ENCODE measurements at places on chromosomes 1 and 21. TPM values are rescaled to one million over a fixed set of nuclear protein-coding genes. Genes with fewer than 3 reads are reported as not detected.
A peak's percentile ranks its signal among the peaks of the same experiment; 100 is the strongest.

Gene CAMK2N1
- total RNA-seq: 5.6 TPM

DNA sequence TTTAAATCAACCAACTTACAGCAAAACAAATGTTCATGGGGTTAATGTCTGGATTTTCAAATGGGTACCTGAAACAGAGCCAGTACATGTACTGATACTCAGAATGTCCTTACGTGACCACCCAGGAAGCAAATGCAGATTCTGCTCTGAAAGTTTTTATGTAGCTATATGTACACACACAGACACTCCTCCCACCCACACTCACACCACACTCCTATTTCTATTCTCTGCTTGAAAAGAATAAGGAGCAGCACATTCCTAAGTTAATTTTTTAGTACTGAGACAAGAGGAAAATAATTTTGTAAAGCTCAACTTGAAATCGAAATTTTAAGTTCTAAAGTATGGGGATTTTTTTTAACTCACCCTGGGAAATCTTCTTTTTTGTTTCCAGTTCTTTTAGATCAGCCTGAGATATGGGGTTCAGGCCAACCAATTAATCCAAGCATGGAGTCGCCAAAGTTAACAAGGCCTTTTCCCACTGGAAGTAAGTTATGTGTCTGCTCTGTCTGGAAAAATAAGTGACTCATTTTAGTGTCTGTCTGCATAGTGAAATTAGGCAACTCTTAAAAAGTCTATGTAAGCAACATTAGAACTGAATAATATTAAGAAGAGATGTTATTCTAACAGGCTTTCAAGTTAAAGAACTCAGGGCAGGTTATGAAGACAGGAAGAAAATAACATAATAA is 75.5 kb upstream of the DYNLT5 start:
- H3K4me1 ChIP-seq: no peaks in the 10 kb centered on the region
- H3K36me3 ChIP-seq: no peaks in the 10 kb centered on the region
- H3K27ac ChIP-seq: no peak overlapping the region
- no peak overlapping the region for H3K4me3 ChIP-seq
- no peaks in the 10 kb centered on the region for H3K27me3 ChIP-seq

DNA sequence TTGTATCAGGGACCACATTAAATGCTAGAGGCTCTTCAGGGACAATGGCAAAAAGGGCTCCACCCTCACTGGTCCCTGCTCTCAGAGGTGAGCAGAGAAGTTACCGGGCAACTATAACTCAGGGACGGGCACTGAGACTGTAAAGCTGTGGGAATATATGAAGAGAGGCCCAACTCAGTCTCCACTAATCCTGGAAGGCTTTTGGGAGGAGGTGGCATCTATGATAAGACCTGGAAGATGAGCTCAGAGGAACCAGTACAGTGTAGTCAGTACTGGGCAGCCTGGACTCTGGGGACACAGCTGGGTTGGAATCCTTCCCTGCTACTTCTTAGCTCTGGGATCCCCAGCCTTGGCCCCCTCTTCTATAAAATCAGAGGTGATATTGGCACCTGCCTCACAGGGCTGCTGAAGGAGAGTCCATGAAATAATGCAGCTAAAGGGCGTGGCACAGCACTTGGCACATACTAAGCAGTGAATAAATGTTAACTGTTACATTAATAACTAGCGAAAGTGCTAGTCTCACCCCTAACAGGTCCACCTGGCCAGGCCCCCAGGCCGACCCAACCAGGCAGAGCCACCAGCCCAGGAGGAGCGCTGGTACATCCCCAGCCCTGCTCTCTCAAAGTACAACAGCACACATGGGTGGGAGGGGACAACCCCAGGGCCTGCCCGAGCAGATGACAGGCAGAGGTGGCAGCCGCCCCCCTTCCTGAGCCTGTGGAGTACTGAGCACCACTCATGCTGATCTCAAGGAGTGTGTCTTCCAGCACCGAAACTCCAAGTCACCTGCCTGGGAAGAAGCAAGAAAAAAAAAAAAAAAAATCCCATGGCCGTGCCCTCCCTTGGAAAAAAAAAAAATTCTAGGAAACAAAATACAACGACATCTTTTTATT is 62.7 kb downstream of the CASZ1 start:
- no peak overlapping the region for H3K27ac ChIP-seq
- H3K4me1 ChIP-seq: no peaks in the 10 kb centered on the region
- no peak for DNase-seq
- H3K4me3 ChIP-seq: no peak overlapping the region
- no peaks in the 10 kb centered on the region for H3K27me3 ChIP-seq
- H3K36me3 ChIP-seq: no peaks in the 10 kb centered on the region

Gene S100A9
- total RNA-seq: 2.8 TPM

DNA sequence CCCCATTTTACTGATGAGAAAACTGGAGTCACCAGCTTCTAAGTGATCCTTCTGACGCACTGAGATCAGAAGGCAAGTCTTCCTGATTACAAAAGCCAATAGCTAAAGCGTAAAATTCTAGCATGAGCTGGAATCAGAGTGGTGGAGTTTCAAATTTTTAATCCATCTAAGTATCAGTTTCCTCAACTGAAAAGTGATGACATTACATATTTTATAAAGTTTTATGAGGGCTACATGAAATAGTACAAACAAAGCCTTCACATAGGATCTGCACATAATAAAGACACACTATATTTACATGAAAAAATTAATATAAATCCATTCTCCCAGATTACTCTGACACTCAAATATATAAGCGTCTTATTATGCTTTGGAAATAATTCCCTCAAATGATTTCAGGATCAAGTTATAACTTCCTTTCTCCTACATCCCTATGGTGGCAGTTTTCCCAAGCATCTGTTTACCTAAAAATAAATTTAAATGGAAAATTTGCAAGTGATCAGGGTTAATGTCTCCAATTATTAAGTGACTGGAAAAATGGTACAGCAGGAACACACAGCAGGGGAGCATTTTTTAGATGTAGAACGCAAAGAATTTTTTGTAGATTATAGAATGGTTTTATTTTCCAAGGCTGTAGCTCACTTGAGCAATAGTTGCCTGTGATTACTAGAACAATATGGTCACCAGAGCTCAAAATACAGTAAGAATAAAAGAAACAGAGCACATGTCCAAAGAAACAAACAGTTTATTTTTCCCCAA is 490.4 kb upstream of the C1orf87 start:
- H3K36me3 ChIP-seq: no peaks in the 10 kb centered on the region
- no peaks in the 10 kb centered on the region for H3K4me1 ChIP-seq
- no peak for DNase-seq
- H3K27ac ChIP-seq: no peak overlapping the region
- H3K4me3 ChIP-seq: no peak overlapping the region

GRCh38 chr1:199290186-199290585 is 651.3 kb downstream of the PTPRC start:
- H3K4me1 ChIP-seq: peaks cover 2% of the 10 kb centered on the region
- no peak overlapping the region for H3K27ac ChIP-seq
- no peak overlapping the region for H3K4me3 ChIP-seq
- no peak for DNase-seq
- peaks cover 1% of the 10 kb centered on the region for H3K27me3 ChIP-seq

Gene HUNK
- total RNA-seq: 0.23 TPM

Gene CAPN9
- total RNA-seq: not detected

DNA sequence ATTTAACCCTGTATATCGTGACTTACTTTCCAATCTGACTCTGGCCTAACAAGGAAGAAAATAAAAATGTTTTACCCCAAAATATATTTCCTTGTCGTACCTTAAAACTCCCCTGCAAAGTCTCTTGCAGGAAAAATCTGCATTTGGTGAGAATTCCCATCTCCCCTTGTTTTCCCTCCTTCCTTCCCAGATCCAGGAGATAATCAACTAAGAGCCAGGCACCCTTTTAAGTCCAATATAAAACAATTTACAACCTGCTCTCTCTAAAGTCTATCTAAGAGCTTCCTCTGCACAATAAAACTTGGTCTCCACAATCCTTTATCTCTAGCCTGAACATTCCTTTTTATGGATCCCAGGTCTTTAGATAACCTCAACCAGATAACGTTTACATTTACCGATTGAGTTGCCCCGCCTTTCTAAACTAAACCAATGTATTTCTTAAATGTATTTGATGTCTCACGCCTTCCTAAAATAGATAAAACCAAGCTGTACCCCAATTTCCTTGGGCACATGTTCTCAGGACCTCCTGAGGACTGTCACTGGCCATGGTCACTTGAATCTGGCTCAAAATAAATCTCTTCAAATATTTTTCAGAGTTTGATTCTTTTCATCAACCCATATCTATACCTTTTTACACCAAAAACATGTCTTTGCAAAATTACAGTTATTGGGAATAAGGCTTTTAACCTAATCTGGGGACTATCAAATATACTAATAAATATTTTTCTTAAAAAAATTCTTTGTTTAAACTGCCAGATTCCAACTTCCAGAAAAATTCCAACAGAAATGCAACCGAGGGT is 993 bp downstream of the DDX59 start:
- no peaks in the 10 kb centered on the region for H3K27me3 ChIP-seq
- H3K4me3 ChIP-seq: peak overlapping the region; percentile 71
- H3K27ac ChIP-seq: peak overlapping the region; percentile 89
- no peak for DNase-seq
- peaks cover 17% of the 10 kb centered on the region for H3K36me3 ChIP-seq
- H3K4me1 ChIP-seq: peaks cover 58% of the 10 kb centered on the region

- DNase-seq: no peak
- no peak overlapping the region for H3K27ac ChIP-seq
- no peak overlapping the region for H3K4me3 ChIP-seq
- no peaks in the 10 kb centered on the region for H3K27me3 ChIP-seq
- H3K4me1 ChIP-seq: no peaks in the 10 kb centered on the region
Observed at GRCh38 chr1:95655321-95656020, 421.5 kb downstream of the RWDD3 start.

- H3K27ac ChIP-seq: no peak overlapping the region
- no peaks in the 10 kb centered on the region for H3K27me3 ChIP-seq
- H3K4me3 ChIP-seq: no peak overlapping the region
- H3K36me3 ChIP-seq: peaks cover 3% of the 10 kb centered on the region
- no peak for DNase-seq
Observed at GRCh38 chr1:61570191-61570590, 154.8 kb downstream of the TM2D1 start.

Gene SLC44A3
- total RNA-seq: not detected

Gene IFFO2
- total RNA-seq: 30.7 TPM

DNA sequence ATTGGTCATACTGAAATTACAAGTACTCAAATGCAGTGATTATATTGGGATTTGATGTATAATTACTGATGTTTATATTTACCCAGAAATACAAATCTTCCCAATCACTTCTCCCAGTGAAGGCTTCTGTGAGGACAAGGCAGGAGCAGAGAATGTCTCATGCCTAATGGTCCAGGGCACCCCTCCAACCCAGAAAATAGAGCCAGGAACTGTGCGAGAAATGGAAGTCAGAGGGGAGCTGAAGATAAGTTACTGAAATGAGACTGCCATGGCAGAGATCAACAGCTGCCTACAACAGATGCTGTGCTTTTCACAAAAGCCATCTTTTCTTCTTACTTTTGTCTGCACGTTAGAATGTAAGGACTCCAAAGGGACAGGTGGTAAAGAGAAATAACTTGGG is 171.2 kb downstream of the TTLL7 start:
- H3K4me1 ChIP-seq: peaks cover 3% of the 10 kb centered on the region
- H3K27me3 ChIP-seq: no peaks in the 10 kb centered on the region
- no peak overlapping the region for H3K27ac ChIP-seq
- no peaks in the 10 kb centered on the region for H3K36me3 ChIP-seq
- H3K4me3 ChIP-seq: no peak overlapping the region

- no peaks in the 10 kb centered on the region for H3K36me3 ChIP-seq
- H3K4me3 ChIP-seq: no peak overlapping the region
- no peak overlapping the region for H3K27ac ChIP-seq
- no peaks in the 10 kb centered on the region for H3K27me3 ChIP-seq
- H3K4me1 ChIP-seq: peaks cover 2% of the 10 kb centered on the region
- no peak for DNase-seq
Observed at GRCh38 chr21:31416465-31416864, 72.4 kb upstream of the TIAM1 start.

DNA sequence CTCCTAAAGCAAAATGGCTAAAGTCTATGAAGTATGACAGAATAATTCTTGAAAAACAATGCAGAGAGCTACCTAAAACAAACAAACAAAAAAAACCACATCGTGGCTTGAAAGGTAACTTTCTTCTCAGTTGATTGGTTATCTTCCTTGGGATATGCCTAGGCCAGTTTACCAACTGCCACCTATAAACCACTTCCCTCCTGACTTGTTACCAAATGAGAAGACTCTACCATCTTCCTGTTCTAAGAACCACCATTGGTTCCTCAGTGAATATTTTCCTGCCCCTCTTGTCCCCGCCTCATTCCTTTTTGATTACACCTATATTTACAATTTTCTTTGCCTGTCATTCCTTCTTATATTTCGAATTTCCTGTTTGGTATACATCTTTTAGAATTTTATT is 336.6 kb downstream of the SIPA1L2 start:
- no peaks in the 10 kb centered on the region for H3K4me1 ChIP-seq
- H3K27me3 ChIP-seq: peaks cover 19% of the 10 kb centered on the region
- DNase-seq: no peak
- H3K36me3 ChIP-seq: no peaks in the 10 kb centered on the region

GRCh38 chr1:94807742-94808491 is 12.2 kb upstream of the SLC44A3 start:
- H3K36me3 ChIP-seq: no peaks in the 10 kb centered on the region
- H3K27ac ChIP-seq: no peak overlapping the region
- peaks cover 5% of the 10 kb centered on the region for H3K27me3 ChIP-seq
- no peak overlapping the region for H3K4me3 ChIP-seq
- peaks cover 2% of the 10 kb centered on the region for H3K4me1 ChIP-seq

Gene CCDC190
- total RNA-seq: not detected
